ENCODE measurements at places on chromosomes 4 and X.

GRCh38 chr4:165096776-165097175 is 15.9 kb downstream of the TMEM192 start:
- no peak for DNase-seq

GRCh38 chrX:139692506-139692849 is 15.5 kb downstream of the MCF2 start:
- no peak for DNase-seq

DNA sequence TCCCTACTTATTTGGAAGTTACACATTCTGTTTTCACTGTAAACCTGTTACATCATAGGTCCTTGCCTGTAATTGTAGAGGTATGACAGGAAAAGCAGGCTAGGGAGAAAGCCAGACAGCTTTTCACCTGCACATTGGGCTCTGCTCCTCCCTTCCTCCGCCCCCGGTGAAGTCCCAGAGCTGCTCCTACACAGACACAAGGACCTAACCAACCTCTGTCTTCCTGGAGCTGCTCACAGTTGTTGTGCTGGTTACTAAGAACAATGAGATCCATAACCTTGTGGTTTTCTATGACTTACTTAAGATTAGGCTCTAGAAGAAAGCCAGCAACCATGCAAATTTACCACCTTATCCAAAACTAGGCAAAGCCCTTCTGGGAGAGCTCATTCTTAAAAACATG is 40.0 kb downstream of the MOSPD2 start:
- DNase-seq, result no peak

GRCh38 chrX:129830494-129830893 is 13.2 kb downstream of the ZDHHC9 start:
- no peak for DNase-seq

GRCh38 chrX:100449696-100450608 is 39.9 kb upstream of the PCDH19 start:
- no peak for DNase-seq

- DNase-seq, result no peak
Observed at GRCh38 chr4:118327554-118328241, 25.1 kb downstream of the PRSS12 start.

DNA sequence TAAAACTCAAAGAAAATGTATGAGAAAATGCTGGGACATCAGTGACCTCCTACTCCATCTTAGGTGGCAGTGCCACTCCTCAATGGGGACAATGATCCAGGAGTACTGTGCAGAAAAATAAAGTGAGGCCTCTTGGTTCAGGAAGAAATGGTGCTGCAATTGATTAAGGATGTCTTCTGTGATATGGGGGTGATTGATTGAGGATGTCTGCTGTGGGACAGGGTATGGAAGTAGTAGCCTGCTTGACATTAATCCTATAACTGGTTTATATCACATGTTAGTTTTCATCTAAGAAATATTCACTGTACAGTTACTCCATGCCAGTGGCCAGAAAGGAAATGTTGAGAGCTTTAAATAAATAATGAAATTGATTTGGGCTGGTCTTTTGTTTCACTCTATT is 20.5 kb downstream of the OTOP1 start:
- no peak for DNase-seq

- no peak for DNase-seq
Observed at GRCh38 chr4:150082241-150082640, 4.0 kb downstream of the DCLK2 start.

DNA sequence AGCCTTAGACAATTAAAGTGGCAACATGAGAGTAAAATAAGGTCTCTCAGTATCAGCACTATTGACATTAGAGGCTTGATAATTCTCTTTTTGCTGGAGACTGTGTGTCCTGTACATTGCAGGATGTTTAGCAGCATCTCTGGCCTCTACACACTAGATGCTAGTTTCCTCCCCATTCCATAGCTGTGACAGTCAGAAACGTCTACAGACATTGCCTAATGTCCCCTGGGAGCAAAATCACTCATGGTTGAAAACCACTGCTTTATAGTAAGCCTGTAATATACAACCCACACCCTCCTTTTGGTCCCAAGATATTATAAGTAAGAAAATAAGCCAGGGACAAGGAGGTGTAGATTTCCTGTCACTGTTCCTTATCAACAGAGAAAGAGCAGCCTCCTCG is 166.0 kb downstream of the FRMPD4 start:
- no peak for DNase-seq

DNA sequence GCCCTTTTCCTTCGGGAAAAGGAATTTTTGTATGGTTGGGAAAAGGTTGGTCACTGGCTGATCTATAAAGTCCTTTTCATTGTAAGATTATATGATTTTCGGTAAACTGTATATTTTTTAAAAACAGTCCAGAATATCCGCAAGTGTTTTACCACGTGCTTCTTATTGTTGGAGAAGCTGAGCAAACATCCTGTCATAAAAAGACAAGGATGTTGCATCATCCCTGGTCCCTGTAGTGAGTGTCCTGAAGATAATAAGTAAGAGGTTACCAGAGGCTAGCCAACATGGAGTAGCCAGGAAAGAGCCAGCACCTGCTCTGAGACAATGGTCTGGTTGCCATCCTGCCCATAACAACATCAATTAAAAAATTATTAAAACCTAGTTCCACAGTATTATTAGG is 5.1 kb downstream of the CXCL9 start:
- no peak for DNase-seq

DNA sequence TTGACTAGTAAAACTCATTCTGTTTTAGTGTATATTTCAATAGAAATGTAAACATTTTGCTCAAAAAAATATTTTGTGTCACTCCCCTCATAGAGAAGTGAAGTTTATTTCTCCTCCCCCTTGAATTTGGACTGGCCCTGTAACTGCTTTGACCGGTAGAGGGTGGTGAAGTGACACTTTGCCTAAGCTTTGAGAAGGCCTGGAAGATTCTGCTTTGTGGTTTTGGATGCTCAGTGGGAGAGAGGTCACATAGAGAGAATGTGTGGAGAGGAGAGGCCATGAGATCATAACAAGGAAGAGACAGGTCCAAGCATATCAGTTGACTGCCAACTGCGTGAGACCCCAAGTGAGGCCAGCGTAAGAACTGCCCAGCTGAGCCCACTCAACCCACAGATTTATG is 19.1 kb upstream of the ARX start:
- DNase-seq, result no peak

- no peak for DNase-seq
Observed at GRCh38 chr4:159767406-159767805, 664.5 kb downstream of the RAPGEF2 start.

GRCh38 chr4:8171984-8172924 is 13.6 kb upstream of the ABLIM2 start:
- no peak for DNase-seq

- DNase-seq, result no peak
Observed at GRCh38 chrX:19964017-19964710, 26.7 kb downstream of the BCLAF3 start.

DNA sequence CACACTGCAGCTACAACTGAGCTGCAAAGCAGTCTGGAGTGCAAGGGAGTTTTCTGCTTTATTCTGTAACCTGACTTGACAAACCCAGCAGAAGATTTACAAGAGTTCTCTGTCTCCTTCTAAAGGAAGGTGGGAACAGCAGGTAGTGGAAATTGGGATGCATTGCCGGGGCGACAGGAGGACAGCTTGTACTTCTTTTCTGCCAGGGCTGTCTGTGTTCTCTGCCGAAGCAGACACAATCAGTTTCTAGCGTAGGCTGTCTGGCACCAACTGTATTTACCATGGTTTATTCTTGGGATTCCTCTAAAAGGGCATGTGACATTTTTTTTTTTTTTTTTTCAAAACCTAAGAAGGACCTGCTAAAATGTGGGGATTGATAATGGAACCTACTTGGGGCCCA is 190.8 kb upstream of the GK2 start:
- DNase-seq, result peak; percentile 32

- no peak for DNase-seq
Observed at GRCh38 chr4:59598330-59598618, 1601.9 kb upstream of the ADGRL3 start.

DNA sequence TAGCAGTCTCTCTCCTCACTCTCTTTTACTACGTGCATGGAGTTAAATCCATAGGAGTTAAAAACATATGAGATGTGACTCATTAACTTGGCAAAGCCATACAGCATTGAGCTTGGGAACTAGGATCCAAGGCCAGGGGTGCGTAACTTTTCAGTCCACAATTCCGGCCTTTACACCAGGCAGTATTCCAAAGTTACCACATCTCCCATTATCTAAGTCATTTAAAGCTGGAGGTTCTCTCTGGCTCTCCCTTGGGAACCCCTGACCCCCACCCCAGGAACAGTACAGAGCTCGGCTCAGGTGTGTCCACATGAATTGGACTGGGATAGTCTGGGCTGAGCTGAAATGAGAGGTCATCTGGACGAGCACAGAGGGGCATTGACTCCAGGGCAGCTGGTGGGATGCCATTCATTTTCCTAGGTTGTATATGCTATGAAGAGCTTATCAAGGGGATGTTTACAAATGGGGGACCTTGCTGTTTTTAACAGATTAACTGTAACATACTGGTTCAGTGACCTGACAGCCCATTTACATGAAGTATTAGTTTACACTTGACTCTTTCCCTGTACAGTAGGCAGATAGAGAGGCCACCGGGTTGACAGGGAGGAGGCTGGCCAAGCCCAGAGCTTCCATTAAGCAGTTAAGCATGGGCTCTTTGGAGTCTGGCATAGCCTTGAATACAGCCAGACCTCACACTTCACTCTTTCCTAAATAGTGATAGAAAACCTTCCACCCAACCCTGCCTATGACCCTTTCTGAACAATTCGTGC is 128.8 kb downstream of the RAB28 start:
- DNase-seq, result no peak

- no peak for DNase-seq
Observed at GRCh38 chr4:181588733-181589302, 654.4 kb upstream of the TENM3 start.

GRCh38 chrX:28590396-28590795 is 3.1 kb downstream of the IL1RAPL1 start:
- DNase-seq, result no peak

GRCh38 chr4:94913316-94913715 is 155.6 kb downstream of the BMPR1B start:
- no peak for DNase-seq

DNA sequence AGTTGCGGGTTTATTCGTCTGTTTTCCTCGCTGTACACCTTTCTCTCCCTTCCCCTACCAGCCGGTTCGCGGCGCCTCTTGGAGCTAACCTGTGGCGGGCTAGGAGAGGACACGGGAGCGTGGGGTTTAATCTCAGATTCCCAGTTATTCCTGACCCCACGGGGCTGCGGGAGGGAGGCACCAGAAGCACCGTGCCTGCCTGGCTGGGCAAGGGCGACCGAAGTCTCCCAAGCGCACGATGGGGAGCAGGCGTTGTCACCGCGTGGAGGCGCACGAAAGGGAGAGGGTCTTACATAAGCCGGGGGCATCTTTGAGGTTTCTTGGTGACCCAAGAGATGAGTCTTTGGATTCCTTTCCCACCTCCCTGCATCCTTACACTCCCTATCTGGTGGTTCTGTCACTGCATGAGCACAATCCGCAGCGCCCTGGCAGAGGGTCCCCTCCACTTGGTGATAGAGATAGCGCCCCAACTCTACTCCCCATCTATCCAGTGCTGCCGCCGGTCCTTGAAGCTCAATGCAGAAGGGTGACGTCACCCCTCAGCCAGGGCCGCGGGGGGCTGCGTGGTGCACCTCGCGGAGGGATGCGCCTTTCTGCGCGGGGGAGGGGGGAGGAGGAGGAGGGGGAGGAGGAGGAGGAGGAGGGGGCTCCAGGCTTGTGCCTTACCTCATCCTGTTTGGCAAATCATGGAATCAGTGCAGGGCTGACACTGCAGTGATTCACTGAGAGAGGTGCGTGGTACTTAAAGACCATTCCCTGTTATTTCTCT is 793 bp downstream of the TSPAN7 start:
- peak; percentile 52 for DNase-seq

- DNase-seq, result no peak
Observed at GRCh38 chrX:68511255-68511654, 12.4 kb downstream of the YIPF6 start.

DNA sequence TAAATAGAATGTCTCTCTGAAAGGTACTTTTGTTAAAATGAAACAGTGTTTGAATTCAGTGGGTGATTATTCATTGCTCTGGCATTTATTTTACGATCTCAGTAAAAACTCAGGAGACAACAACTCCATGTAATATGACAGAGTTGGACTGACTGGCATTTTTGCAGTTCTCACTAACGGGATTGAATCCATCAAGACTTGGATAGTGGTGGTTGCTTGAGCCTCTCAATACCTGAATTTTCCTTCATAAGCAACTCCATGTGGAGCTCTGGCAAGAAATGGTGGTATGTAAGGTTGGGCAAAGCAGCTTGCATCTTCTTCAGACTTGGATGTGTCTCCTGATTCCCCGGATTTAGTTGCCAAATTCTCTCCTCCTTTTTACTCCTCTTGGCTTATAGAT is 72.7 kb downstream of the FRMPD4 start:
- no peak for DNase-seq

DNA sequence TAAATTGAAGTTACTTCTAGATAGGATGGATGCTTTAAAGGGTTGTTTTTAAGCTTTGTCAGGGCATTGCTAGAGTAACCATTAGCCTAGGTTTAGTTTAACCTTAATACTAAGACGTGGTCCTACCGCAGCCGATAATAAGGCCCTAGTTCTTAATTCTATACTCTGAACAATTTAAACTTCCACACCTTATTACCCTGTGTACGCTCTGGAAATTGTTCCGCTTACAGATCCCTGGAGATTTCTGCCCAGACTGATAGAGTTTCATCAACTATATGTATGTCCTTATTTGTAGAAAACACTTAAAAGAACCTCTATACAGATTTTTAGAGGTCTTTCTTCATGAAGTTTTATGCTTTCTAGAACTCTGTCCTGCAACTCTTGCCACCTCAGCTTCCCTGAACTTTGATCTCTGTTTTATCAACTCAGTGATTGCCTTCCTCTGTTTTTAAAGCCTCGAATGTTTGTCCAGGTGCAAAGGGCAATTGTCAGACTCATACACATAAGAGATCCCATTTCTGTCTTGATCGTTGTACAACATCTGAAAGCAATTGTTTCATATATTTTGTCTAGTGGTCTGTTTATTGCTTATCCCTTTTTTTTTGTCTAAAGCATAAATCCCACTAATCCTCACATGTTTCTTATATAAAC is 71.1 kb upstream of the VCX start:
- no peak for DNase-seq

DNA sequence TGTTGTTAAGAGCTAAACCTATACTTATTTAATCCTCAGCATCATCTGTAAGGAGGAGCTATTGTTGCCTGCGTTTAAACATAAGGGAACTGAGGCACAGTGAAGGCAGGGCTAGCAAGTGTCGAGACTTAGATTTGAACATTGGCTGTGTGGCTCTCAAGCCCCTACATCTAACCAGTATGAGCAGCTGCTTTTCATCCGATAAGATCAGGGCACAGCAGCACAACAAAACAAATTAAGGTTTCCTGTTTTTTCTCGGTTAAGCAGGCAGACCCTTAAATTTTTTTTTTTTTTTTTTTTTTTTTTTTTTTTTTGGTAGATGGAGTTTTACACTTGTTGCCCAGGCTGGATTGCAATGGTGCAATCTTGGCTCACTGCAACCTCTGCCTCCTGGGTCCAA is 35.6 kb downstream of the RAB40A start:
- no peak for DNase-seq

DNA sequence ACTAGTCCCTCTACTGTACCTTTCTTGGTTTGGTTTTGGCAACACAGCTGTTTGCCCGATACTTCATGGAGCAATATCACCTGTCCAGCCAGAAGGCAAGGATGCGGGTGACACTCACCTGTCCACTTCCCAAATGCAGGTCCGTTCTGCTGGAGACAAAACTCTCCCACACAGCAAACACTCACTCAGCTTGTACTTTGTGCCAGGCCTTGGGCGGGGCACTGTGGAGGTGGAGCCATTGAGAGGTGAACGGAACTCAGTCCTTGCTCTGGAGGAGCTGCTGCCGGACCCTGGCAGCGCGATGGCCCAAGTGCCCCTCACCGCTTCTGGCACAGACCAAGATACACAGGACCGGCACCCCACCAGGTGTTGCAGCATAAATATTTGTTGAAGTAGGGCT is 15.3 kb upstream of the HMGB3 start:
- no peak for DNase-seq
